ENCODE measurements at places on chromosomes 11 and 22.

- DNase-seq: no peak
Measured at GRCh38 chr22:26479043-26479791, 4.4 kb downstream of the HPS4 start.

GRCh38 chr11:8930456-8931175 lies 2.1 kb downstream of the C11orf16 start:
- no peak for DNase-seq

DNA sequence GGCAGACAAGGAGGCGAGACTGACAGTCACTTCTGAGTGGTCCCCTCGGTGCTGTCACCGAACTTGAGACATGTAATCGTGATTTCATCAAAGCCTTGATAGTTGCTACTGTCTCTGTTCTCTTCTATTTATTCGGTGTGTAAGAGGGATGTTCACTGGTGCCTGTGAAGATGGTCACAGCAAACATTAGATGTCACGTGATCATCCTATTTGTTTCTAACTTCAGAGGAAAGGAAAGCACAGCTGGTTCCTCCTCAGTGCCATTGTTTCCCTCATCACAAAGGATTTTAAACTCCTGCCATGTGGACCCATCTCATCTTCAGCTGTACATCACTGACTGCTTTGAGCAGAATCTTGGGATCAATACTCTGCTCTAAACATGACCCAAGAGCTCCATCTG lies 73.1 kb upstream of the CLMP start:
- no peak for DNase-seq

GRCh38 chr11:1887451-1888346 lies 4.0 kb downstream of the PRR33 start:
- DNase-seq: no peak

Measured in right hindlimb (tissue), 1 donor.